Activated naive CD4-positive, alpha-beta T cell treated with anti-CD3 and anti-CD28 coated beads for 36 hours (primary cell): ENCODE measurements at places on chromosomes 11 and 22.
A peak's percentile ranks its signal among the peaks of the same experiment; 100 is the strongest.

GRCh38 chr11:120209746-120210625, 846 bp upstream of the OAF start:
- DNase-seq = no peak

- DNase-seq = no peak
These were observed 1321.7 kb downstream of the TBC1D22A start for GRCh38 chr22:48084041-48084728.

GRCh38 chr22:19398206-19398605, 33.3 kb downstream of the HIRA start:
- DNase-seq = no peak

GRCh38 chr22:31676700-31677099, 14.7 kb upstream of the PISD start:
- DNase-seq = peak; percentile 95

DNA sequence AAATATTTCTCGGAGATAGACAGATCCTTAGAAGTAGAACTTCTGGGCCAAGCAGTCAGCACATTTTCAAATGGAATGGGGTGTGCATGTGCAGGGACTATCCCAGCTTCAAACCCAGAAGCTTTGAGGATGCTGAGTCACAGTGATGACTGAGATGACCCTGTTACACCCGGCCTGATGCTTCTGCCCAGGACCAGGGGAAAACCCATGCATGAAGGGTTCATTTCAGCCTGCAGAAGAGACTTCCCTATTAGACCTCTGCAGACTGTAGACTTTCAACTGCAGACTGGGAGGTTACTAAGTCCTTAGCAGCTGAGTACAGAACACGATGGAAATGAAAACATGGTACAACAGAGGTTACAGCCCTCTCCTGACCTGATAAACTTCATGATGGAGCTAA, 3.6 kb upstream of the OR2AT4 start:
- DNase-seq = peak; percentile 80
